ENCODE measurements at places on chromosomes 3 and 15.

DNA sequence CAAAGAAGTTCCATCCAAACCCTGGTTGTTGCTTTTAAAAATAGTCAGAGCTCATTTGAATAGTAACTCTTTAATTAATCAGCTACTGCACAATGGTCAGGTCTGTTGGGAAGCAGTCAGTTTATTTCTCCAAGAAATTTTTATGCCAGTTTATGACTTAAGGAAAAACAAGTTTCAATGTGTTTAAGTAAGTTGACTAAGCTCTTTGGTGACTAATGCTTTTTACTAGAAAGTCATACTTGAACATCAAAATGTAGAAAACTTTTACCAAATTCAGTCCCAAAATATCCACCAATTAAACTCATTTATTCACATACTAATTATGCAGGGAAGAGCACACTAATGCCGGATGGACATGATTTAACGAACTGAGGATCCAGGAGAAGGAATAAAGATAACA is 22.1 kb downstream of the PRICKLE2 start:
- DNase-seq = no peak

DNA sequence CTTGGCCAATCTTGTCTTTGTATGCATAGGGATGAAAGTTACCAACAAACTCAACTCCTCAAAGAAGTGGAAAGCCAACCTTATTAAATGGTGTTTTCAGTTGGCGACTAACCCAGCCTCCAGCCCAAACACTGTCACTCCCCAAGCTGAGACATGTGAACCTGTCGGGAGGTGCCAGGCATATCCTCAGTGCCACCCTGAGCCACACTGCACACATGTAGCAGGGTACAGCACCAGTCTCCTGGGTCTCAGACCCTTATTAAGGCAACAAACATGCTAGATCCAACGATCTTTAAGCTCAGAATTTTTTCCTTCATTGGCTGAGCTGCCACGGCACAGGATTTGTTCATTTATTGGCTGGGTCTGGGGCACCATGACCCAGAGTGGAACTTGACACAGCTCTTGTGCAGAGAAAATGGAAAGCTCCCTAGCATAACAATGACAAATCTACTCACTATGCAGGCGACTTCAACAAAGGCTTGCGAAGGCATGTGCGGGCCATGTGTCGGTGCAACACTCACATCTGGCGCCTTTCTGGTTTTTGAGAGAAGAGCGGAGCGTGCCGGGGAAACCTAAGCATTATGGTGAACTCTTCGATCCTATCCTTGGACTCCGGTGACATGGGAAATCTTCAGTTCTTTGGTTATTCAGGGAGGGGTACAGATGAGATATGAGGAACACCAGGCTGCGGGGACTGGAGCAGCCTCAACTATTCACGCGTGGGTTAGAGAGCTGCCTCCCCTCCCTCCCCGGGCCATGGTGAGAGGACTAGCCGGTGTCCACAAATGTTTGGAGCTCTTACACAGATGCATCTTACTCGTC is 190.1 kb downstream of the FAM43A start:
- no peak for DNase-seq

DNA sequence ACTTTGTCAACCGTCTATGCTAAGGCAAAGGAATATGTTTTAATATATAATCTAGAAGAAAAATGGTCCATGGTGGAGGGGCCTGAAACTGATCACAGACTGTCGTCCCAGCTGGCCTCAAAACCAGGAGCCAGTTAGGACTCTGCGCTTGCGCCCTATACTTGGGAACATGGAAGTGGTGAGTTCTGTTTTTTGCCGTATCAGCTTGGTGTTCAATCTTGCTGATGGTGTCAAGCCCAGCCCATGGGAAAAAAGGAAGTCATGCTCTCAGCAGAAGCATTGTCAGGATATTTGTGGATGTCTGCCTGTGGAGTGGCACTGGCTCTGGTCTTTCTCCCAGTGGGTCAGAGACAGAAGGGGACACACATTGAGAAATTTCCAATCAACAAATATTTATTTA is 342.0 kb upstream of the CTDSPL start:
- DNase-seq = no peak

- DNase-seq = no peak
These were observed 222.1 kb upstream of the POU1F1 start for GRCh38 chr3:87498358-87499080.

DNA sequence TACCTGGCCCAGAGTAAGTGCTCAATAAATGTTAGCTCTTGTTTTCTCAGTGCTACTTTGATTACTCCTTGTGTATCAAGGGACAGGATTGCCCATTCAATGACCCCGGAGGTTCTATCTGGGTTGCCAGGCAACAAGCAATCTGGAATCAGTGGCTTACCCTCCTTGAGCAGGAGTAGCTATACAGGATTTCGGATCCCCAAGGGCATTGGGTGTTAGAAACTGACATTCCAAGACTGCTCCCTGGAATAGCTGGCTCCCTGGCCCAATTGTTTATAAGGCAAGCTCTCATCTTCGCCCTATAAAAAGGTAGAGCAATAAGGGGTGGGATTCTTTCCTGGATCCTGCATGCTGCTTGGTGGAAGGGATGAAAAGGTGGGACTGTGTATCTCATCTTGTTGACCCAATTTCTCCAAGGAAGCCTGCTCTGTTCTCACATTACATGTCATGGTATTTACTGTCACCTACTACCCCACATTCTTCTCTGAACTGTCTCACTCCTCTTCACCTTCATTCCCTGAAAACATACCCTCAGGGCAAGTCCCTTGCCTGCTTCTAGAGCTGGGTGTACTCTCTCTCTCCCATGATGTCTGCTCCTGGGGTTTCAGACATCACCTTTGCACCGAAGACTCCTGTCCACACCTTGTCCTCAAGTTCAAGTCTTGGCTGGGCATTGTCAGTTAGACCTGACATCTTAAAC is 26.4 kb upstream of the SCN10A start:
- no peak for DNase-seq

- no peak for DNase-seq
These were observed 255.6 kb upstream of the NECTIN3 start for GRCh38 chr3:110816008-110816407.

DNA sequence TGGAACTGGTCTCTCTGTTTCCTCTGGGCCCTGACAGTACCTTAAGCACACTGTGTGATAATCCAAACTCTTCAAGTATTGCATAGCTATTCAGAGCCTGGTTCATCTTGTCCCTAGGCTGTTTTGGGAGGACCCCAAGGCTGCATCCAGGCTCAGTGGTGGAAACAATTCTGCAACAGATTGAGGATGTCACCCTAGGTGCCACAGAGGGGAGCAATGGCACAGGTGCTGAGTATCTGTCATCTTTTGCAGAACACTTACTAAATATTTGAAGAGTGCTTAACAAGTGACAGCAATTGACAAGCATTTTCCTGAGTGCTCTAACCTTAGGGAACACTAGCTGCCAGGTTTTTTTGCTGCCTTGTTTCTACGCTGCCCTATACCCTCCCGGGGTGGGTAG is 27.8 kb downstream of the STARD5 start:
- DNase-seq = no peak

- no peak for DNase-seq
These were observed 123.3 kb upstream of the TP63 start for GRCh38 chr3:189507856-189508255.

DNA sequence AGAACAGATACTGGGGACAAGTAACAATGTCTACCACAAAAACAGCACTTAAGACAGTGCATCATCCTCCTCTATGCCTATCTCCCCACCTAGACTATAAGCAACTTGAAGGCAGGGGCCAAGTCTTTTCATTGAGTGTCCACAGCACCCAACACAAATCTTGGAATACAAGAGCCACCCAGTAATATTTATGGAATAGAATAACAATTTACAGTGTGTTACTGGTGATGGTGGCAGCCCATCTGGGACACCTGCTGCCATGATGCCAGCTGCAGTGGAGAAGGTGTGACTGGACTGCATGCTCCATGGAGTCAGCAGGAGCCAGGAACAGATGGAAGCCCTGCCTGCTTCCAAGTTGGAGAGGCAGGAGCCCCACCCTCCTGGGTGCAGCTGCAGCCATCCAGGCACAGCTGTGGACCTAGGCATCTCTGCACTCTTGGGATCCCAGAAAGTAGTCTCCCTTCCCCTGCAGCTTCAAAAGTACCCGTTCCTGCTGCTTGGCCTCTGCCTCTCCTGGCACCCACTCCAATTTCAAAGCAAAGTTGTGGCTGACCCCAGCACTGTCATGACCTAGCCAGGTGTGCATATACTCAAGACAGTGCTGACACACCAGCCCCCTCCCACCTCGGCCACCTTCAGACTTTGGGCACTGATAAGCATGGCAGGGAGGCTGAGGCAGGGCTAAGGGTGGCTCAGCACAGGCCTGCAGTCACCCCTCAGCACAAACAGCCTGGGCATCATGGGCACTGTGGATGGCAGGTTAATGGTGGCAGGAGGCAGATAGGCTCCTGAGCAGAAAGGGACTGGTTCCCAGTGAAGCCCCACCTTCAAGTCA is 94.5 kb downstream of the TPRA1 start:
- no peak for DNase-seq

DNA sequence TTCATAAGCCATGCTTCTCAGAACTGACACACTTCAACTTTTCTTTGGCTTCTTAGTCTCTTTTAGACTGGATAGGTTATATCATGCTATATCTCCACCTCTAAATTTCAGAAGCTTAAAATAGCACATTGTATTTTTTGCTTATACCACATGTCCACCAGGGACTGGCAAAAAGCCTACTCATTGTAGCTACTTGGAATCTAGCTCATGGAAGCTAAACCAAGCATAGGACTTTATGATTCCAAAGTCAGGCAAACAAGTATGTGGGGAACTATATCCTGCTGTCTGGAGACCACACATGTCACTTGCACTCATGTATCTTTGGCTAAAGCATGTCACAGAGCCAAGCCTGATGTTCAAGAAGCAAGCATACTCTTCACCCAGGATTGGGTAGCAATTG is 245.0 kb upstream of the RASGRP1 start:
- DNase-seq = no peak

All from A549 (cell line).